ENCODE measurements at places on chromosomes 13 and 19.

DNA sequence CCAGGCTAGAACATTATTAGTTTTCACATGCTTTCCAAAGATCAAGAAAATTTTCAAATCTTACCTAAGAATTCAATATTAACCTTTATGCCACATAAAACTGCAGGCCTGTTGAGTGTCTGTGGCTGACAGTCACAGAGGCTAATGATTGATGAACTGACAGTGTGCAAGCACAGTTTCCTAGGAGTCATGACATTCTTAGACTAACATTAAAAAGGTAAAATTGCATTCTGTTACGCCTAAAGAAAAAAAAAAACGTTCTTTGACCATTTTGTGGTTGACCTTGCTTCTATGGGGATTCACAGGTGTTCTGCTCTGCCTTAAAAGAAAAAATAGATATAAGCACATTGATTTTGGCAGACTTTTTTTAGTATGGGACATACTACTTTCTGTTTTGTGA lies 1776.2 kb downstream of the PCDH9 start:
- DNase-seq, result no peak

- peak; percentile 89 for DNase-seq
Observed at GRCh38 chr19:47230054-47230920, 712 bp downstream of the BBC3 start.

- no peak for DNase-seq
Observed at GRCh38 chr13:41454170-41454569, 3.2 kb upstream of the RGCC start.

DNA sequence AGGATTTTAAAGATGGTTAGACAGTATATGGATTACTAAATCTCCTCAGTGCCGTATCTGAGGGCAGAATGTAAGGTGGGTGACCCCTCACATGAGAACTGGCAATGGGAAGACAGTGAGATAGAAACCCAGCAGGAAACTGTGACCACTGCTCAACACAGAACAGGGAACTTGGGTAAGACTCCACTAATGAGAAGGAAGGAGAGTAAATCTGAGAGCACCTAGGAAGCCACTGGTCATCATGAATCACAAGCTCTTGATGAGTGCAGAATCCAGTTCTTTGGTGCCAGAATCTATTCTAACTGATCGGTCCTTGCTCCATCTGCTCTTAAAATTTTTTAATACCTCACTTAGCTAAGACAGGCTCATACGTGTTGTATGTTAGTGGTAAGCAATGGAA lies 261.8 kb downstream of the KLF12 start:
- DNase-seq, result no peak

DNA sequence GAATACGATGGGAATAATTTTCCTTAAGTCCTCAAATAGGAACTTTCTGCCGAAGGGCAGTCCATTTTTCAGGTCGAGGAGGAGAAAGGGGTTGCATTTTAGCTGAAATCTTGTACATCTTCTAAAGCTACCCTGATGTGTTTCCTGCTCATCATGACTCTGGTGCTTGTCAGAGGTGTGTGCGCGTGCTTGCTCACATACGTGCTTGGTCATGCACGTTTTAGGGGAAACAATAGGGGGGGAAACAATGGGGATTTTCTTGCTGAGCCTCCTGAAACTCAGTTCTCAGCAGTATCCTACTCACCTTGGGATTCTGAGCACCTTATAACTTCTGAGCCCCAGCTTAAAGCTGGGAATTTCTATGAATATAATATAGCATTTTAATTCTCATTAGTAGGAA lies 44.7 kb downstream of the TM9SF2 start:
- DNase-seq, result no peak

Data from CD4-positive, alpha-beta T cell treated with Interleukin-21 for 1 hour (primary cell).